ENCODE measurements at places on chromosomes 2 and 18. TPM values are rescaled to one million over a fixed set of nuclear protein-coding genes. Genes with fewer than 3 reads are reported as not detected.

GAL3ST2 gene
- not detected for total RNA-seq

ZNF385B gene
- total RNA-seq: 8.5 TPM

CD8B gene
- 0.49 TPM for total RNA-seq

HOXD12 gene
- total RNA-seq: not detected

SIX2 gene
- not detected for total RNA-seq

MYO5B gene
- 9.1 TPM for total RNA-seq

MEP1B gene
- not detected for total RNA-seq

DNA sequence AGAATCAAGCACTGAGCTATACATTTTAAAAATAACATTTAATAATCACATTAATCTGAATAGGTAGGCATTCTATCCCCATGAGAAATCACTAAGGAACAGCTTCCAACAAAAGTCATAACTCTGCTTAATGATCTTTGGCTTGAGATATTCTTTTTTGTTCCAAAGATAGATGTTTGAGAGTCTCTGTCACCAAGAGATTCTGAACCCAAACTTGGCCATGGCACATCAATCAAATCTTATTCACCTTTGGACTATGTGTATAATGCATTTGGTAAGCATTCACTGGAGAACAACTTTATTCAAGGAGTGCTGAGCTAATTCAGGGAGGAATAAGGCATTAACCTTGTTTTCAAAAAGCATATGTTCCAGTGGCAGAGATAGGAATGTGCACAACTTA, 743.3 kb downstream of the SLC4A3 start:
- no peak for DNase-seq

DNA sequence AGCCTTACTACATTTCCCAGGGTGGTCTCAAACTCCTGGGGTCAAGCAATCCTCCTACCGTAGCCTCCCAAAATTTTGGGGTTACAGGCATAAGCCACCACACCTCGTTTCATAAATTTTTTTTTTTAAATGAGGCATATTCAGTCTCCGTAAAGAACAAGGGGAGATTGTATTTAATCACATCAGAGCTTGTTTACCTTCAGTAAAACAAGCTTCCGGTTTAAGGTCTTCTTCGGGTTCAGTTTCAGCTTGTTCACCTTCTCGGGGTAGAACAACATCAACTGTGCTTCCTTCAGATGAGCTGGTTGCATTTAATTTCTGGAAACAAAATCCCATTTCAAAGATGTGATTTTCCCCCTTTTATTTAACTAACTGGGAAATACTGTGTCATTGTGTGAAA, 88.6 kb downstream of the SCN3A start:
- DNase-seq: no peak

DNA sequence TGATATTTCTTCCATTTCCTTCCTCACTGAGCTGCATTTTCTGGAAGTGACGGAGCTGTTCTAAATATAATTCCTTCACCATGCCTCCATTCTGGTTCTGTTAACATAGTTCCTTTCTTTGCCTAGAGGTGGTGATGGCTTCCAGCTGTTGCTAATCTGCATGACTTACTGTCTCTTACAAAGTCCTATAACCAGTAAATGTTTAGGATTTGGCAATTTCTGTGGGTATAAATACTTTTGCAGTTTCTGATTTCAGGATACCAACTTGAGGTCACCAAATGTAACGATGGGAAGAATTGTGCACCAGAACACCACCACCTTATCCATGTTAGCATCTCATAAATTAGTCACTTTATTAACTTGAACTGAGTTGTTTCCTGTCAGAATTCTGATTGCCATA, 101.7 kb upstream of the FN1 start:
- DNase-seq: no peak

DNA sequence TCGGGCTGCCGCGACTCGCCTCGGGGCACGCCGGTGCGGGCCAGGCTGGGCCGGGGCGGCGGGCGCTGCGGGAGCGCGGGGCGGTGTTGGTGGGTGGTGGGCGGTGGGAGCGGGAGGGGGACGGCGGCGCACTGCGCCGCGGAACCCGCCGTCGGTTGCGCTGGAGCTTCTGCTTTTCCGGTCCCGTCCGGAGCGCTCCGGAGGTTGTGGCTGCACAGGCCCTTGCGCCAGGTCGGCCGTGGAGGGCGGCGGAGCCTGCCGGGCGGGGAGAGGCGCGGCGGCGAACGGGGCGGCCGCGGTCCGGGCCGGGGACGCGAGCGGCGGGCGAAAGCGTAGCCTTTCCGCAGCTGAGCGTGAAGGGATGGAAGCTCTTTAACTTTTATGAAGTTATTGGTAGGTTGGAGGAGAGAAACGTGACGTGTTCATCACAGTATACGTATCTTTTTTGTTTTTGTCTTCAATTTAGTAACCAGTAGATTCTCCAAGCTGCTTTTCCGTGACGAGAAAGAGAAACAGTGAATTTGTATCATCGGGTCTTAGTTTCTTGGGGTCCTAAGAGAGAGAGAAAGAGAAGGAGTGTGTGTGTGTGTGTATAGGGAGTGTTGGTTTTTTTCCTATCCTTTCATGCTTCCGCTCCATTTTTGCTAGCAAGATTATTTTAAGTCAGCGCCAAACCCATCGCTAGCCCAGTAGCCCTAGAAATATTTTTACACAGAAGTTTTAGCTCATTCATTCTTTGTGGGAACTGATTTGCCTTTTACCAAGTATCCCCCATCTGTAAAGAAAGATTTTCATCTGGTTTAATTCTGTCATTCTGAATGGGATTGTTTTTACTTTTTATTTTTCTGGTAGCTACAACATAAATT, 535 bp downstream of the ATG4B start:
- DNase-seq: no peak

DNA sequence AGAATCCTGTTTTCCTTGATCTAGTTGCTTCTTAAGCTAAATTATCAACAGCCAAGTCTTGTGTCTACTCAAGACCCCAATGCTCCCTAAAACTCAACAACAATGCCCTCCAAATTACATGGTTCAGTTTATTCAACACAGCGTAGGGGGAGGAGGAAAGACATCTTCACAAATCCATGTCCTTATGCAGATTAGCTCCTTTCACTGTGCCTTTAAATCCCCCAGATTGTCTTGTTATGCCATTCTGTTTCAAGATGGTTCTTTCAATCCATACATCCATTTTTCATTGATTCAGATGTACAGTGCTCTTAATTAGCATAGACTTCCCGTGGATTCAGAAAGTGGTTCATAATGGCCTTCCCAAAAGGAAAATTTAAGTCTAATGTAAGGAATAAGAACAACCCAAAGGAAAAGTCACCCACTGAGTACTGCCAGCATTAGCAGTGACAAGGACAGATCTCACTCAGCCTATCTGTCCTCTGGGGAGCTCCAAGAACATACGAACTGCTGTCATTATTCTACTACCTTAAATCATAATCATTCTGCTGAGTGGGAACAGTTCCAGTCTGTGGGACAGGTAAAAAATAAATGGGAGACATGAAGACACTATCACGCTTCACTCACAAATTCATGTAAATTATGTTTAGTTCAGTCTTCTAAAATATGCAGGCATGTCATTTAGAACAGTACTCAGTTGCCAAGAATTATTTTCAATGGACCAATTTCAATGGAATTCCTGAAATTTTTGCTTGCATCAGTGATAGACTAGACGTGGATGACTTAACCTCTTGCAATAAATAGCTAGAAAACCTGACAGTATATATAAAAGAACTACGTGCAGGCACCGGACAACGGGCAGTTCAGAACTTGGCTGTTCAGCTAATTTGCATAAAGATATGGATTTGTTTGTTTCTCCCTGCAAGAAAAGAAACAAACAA, 58.9 kb upstream of the RNU4ATAC start:
- no peak for DNase-seq

- no peak for DNase-seq
These were observed 253.1 kb upstream of the SALL3 start for GRCh38 chr18:78726326-78727056.

- no peak for DNase-seq
These were observed 111.6 kb upstream of the DNMT3A start for GRCh38 chr2:25453199-25453905.

GRCh38 chr18:58311390-58311789, 267.4 kb downstream of the NEDD4L start:
- no peak for DNase-seq

- DNase-seq: no peak
These were observed 24.4 kb downstream of the CXCR4 start for GRCh38 chr2:136093583-136093982.

DNA sequence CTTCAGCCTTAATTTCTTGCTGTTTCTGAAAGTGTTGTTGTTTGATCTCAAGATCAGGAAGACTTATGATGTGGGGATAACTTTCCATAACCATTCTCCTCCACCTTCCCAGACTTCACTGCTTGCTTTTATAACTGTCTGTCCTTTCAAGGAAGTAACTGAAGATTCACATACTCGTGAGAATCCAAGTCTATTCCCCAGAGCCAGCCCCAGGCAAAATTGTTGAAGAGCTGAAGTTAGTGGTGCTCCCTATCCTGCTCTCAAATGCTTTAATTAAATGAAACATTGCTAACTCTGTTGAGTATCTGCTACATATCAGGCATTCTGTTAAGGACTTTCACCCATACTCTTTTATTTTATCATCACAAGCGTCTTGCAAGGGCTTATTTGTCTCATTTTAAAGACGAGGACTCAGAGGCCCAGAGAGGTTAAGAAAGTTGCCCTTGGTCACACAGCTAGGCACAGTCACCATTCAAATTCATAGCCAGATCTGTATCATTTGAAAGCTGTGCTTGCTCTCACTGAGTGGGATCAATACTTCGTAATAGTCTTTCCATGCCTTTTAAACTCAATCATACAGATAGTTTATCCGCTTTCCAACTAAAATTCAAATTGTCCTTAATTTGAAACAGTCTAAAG, 189.8 kb upstream of the TCF4 start:
- DNase-seq: no peak

DNA sequence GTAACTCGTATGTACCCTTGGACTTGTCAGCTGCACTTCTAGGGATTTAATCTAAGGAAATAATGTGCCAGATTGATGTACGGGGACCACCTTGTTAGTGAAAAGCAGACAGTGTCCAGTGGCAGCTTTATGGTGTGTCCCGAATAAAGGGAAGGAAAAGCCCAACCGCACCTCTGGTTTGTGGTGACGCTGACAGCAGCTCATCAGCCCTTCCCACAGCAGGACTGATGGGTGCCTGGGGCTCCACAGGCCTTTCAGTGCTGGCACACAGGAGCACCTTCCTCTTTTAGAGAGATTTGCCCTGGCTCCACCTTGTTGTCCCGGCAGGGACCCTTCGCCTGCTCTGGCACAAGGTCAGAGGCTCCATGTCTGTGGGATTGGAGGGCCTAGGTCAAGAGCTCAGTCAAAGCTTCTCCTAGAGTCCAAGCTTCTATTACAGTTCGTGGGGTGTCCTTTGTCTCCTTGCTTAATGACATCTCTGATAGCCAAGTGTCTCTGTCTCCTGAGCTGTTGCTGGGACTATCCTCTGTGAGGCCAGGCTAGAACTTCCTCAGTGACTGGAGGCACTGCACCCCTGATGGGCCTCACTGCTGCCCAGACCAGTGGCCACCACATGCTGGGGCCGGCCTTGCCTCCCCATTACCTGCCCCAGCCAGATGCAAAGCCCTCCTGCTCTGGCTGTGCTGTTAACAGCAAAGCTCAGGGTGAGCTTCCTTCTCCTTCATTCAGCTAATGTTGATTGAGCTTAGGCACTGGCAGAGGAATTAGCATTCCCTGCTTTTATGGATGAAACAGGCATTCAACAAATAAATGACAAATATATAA, 33.0 kb upstream of the SCLY start:
- DNase-seq: no peak

DNA sequence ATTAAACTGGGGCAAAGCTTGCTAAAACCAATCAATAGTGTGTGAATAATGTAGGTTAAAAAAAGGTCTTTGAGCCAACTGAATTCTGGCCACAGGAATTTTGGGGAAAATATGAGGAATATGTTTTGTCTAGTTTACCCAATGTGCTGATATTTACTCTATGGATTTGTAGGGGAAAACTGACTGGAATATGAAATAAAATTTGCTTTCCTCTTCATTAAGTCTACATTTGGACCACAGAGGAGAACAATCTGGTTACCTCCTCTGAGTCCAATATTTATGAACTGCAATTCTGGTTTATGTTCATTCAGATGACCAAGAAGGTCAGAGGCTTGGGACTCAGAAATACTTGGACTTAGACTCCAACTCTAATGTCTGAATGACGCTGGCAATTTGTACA, 1042.2 kb upstream of the CNTNAP5 start:
- no peak for DNase-seq

Data from adrenal gland (tissue), 19 donors.